ENCODE measurements at places on chromosomes 7 and 10.
A peak's percentile ranks its signal among the peaks of the same experiment; 100 is the strongest.

DNA sequence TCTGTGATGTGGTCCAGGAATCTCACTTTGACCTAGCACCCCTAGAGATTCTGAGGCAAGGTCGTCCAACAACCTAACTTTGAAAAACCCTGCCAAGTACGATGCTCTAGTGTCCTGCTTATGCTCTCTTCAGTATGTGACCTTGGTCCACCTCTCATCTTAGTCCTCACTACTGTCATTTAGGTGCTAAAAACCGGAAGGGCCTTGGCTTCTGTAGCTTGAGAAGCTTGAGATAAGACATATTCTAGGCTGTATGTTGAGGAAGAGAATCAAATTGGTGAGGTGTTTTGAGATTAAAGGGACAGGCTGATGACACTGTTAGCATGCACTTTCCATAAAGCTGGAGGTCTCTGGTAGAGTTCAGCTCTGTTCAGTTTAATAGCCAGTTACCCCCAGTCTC, 57.0 kb upstream of the MTPN start:
- no peak for ATAC-seq

- no peak for ATAC-seq
Observed at GRCh38 chr10:47048526-47048905, 137.3 kb downstream of the PTPN20 start.

DNA sequence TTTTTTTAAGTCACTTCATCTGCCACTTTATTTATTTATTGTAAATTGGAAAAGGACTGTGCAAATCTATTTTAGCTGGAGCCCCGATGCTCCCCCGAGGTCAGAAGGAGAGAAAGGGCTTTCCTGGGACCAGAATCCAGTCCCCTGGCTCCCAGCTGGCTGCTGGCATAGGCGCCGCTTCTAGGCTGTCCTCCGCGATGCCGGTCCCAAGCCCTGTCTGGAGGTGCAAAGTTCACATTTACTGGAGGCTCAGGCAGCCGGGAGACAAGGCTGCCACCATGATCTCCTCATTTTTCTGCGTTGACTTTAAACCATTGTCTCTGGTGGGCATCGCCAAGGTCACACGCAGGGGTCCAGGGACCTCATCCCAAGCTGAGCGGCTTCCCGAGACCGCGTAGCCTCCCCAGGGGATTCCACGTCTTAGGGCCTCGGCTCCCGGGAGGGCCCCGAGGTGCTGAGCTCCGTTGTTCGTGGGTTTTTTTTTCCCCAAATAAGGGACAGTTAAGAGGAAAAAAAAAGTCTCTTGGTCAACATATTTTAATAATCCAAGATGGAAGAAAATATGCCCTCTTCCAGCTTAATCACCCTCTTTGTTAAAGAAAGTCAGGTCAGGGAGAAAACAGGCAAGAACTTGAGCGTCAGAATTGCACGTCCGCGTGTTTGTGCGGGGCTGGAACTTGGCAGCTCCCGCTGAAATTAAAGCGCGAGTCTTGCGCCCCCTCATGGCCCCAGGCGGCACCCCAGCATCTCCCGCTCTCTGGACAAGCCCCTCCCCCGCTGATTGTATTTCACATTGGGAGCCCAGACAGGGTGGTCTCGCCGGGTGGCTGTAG, 11.9 kb downstream of the RGR start:
- ATAC-seq, result no peak

- no peak for ATAC-seq
Observed at GRCh38 chr10:121544301-121544869, 53.9 kb downstream of the FGFR2 start.

DNA sequence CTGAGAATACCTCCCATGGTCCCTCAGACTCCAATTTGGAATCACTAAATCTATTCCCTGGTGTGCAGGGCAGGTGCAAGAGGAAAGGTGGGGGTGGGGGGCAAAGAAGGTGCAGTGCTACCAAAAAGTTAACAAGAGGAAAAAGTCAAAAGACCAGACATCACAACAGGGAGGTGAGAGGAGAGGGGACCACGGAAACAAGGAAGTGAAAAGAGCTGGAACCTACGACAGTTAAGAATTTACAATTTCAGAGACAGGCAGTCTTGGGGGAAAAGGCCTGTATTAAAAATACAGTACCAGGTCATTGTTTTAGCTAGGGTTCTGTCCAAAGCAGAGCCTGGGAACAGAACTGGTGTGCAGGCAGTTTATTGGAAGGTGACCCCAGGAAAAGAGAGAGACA, 14.6 kb downstream of the ITGB1 start:
- ATAC-seq, result peak; percentile 69

- no peak for ATAC-seq
Observed at GRCh38 chr7:67463983-67464382, 467.4 kb downstream of the TYW1 start.

GRCh38 chr7:75650681-75651080, 88.1 kb downstream of the HIP1 start:
- ATAC-seq, result no peak

- no peak for ATAC-seq
Observed at GRCh38 chr10:57627642-57628178, 640.0 kb downstream of the IPMK start.

- ATAC-seq, result no peak
Observed at GRCh38 chr7:138755331-138755747, 42.5 kb upstream of the TMEM213 start.

- ATAC-seq, result no peak
Observed at GRCh38 chr7:27905951-27906350, 166.0 kb downstream of the TAX1BP1 start.

Data from stimulated activated memory B cell treated with anti-CD40 and anti-IgM and Interleukin-4, amounts not matched to agents 10 μg/mL and 1 μg/mL and 100 μg/mL, for 72 hours (primary cell).